ENCODE measurements at places on chromosomes 3 and 15.

- DNase-seq: no peak
Measured at GRCh38 chr3:52240886-52241370, 2.0 kb upstream of the TWF2 start.

DNA sequence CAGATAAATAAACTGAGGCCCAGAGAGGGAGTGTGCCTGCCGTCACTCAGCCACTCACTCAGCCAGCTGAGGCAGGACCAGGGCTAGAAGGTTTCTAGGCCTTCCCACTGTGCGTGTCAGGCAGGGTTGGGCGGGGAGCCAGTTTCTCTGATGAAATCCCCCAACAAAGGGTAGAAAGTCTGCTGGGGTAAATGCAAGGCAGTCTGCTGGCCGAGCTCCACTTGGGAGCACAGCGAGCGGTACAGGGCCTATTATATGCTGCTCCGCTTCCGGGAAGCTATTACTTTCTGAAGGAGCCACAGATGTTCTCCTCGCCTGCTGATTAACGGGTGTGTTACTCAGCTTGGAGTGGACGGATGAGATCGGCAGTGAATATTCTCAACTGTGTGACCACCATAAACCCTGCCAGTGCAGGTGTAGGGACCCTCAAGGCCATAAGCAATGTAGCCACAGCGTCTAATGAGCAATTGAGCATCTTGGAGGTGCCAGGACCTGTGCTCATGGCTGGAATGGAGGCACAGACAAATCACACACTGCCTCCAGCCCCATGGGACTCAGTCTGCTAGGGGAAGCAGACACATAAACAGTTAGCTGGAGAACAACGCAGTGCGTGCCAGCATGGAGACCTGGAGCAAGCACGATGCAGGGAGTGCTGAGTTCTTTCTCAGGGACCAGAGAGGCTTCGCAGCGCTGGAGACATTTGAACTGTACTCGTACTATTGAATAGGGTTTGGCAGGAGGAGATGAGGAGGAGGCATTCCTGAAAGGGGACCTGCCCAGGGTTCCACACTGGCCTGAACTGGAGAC lies 42.1 kb downstream of the CORO2B start:
- peak; percentile 47 for DNase-seq

GRCh38 chr15:88238618-88239430 lies 17.7 kb downstream of the NTRK3 start:
- no peak for DNase-seq

GRCh38 chr3:13812034-13812471 lies 67.8 kb downstream of the WNT7A start:
- no peak for DNase-seq

GRCh38 chr15:66838202-66838601 lies 136.2 kb downstream of the SMAD6 start:
- DNase-seq: no peak

- DNase-seq: no peak
Measured at GRCh38 chr15:84891339-84891738, 6.9 kb downstream of the SLC28A1 start.

GRCh38 chr15:75684648-75685047 lies 28.0 kb downstream of the CSPG4 start:
- no peak for DNase-seq

- no peak for DNase-seq
Measured at GRCh38 chr15:70561885-70562284, 201.5 kb downstream of the UACA start.

- no peak for DNase-seq
Measured at GRCh38 chr3:189655617-189656016, 24.4 kb downstream of the TP63 start.

DNA sequence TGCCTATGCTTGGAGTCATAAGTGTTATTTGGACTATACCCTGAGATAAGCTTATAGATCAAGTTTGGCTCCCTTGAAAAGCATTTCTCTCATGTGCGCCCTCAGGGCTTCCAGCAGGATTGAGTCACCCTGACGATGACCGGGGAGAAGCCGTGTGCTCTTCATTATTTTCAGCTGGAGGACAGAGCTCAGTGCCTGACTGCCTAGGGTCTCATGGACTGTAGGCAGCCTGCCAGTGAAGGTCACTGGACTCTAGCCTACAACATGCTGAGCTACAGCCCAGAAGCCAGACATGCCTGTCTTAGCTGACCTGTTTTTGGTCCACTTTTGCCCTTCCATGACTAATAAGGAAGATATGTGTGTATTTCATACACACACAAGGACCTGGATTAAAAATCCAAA lies 31.6 kb upstream of the NUDT16 start:
- DNase-seq: no peak
